GM10248 (cell line): ENCODE measurements at places on chromosomes 5 and 9.

DNA sequence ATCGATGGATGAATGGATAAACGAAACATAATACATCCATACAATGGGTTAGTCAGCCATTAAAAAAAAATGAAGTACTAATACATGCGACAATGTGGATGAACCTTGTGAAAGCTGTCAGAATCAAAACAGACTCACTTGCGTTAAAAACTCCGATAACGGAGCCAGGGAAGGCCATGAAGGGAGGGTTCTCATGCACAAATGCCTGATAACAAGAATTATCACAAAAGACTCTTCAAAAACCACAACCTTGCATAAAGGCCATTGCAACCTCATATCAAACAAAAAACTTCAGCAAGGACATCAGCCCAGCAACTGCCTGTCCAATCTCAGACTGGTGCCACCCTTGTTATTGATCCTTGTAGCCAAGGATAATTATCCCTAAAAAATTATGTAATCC, 13.7 kb downstream of the ERMP1 start:
- no peak for DNase-seq

- no peak for DNase-seq
Observed at GRCh38 chr9:113143432-113144227, 7.2 kb upstream of the SLC31A2 start.

GRCh38 chr9:110669433-110669832, 842 bp downstream of the MUSK start:
- no peak for DNase-seq

DNA sequence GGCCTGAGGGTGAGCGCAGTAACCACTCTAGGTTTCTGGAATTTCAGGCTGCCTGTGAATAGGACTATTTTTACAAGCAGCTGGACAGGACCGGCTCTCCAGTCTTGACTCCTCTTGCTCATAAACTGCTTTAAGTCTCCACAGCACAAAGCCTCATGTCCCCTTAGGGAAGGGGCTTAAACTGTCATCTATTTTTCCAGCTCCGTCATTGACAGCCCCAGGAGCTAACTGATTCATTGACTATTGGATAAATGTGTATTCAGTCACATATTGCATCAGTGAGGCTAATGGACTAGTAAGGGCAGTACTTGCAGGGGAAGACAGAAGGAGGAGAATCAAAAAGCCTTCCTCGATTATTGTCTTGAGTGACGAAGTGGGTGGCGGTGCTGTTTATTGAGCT, 719.4 kb upstream of the ADAMTS16 start:
- no peak for DNase-seq

GRCh38 chr9:112789891-112790774, 39.6 kb downstream of the SNX30 start:
- DNase-seq: no peak
